ENCODE measurements at places on chromosomes 11 and 22. TPM values are rescaled to one million over a fixed set of nuclear protein-coding genes. Genes with fewer than 3 reads are reported as not detected.
A peak's percentile ranks its signal among the peaks of the same experiment; 100 is the strongest.

DNA sequence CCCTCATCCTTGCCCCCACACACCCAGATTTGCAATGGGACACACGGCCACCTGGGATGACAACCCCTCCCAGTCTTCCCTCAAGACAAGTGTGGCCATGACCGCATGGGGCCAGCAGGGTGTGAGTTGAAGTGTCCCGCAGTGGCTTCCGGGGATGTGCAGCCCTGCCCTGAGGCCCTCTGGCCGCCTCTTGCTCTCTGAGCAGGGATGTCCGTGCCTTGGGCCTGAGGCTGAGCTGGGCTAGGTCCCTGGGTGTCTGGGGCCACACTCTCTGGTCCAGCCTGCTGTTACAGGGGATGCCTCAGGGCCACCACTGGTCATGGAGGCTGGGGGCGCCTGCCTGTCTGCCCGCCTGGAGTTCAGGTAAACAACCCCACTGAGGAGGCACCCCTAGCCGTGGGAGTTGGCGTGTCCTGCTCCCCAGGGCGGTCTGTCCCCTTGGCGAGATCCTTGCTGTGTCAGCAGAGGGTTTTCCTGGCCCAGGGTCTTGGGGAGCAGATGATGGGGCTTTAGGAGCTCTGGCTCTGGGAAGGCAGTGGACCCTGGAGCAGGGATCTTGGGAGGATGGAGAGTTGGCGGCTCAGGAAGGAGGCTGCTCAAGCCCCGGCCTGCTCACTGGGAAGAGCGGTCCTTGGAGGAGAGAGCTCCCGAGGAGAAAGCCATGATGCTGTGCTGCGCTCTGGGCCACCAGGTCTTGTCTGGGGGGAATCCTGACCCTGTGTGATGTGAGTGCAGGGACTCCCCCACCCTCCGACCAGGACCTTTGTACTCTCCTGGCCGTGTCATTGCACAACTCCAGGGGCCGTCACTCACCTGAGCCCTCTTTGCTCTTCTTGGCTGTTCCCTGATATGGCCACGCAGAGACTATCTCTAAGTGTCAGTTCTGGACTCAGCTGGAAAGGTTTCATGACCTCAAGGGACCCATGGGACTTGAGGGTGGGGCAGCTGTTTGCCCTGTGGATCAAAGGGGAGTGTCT is 67.9 kb downstream of the KCNQ1 start:
- peak; percentile 1 for DNase-seq

- DNase-seq: no peak
Measured at GRCh38 chr11:40130427-40130826, 1329.0 kb downstream of the LRRC4C start.

DNA sequence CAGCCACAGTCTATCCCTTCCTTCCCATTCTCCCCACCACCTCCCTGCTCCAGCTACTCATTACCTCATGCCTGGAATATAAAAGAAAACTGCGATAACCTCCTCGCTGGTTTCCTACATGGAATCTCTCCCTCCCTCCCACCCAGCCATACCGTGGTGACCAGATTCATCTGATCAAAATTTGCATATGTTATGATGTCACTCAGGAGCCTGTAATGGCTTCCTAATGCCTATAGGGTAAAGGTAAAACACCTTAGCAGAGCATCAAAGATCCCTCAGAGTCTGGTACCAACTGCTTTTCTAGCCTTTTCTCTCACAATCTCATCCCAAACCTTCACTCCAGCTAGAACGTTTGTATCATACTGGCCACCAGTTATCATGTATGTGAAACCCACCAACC is 19.6 kb downstream of the RTN4RL2 start:
- no peak for DNase-seq

Gene SYT13
- not detected for total RNA-seq

DNA sequence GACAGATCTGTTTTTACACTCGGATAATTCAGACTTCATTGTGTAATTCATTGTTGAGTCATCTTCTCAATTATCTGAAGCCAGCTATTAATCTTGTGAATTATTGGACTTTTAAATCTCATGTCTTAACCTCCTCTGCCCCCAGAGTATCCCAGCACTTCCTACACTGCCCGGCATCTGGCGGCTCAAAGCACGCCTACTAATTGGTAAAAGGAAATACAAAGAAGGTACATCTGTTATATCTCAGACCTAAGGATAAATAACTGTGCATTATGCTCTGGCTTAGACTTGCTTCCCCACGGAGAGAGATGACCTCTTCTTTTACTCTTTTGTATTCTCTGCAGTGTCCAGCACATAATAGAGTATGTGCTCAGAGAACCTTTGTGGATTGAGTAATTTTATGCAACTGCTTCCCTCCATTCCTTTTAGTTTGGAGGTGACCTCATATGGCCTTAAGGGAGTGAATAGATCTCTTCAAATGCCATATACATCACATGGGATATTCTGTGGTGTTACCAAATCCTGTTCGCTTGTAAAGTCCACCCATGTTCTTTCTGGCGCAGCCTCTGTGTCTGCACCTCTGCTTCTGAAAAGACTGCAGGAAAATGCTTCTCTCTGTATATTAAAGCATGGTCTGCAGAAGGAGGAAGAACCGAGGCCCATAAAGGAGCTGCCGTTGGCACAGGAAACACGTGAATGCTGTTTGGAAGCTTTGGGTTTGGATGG is 125.6 kb upstream of the SORL1-AS1 start:
- no peak for DNase-seq

DNA sequence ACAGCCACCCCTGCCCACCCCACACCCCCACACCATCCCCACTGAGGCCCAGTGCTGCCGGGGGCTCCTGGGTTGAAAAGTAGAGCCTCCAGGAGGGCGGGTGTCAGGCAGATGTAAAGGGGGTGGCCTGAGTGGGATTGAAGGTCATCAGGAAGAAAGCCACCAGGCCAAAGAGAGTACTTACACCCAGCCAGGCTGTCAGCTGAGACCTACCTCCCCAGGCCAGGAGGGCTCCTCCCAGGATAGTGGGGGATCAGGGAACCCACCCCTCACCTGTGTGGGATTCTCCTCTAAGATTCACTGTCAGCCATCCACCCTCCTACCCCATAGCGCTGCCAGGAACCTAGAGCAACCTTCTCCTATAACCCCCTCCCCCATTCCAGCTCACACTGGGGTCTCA is 17.2 kb upstream of the FCHSD2 start:
- no peak for DNase-seq

All from activated naive CD4-positive, alpha-beta T cell treated with anti-CD3 and anti-CD28 coated beads, Interleukin-2, amount 50 U/mL, for 72 hours (primary cell).